Natural killer cell (primary cell): ENCODE measurements at places on chromosomes 7 and 10.

GRCh38 chr7:126083014-126083413, 1153.4 kb upstream of the POT1 start:
- DNase-seq, result no peak

DNA sequence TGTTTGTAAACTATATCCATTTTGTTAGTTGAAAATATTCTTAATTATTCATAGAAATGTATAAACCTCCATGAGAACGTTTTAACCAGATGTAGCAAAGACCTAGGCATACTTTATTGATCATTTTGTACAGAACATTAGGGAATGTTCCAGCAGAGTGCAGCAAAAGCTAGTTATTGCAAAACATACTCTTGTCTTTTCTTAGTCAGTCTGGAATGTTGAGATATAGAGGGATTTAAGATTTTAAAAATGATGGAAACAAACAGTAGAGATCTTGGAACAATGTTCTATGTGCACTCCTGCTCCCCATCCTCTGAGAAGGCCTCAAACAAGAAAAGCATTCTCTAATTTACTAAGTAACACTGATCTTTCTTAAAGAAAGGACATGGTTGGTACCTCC, 292.1 kb downstream of the BBS9 start:
- no peak for DNase-seq

DNA sequence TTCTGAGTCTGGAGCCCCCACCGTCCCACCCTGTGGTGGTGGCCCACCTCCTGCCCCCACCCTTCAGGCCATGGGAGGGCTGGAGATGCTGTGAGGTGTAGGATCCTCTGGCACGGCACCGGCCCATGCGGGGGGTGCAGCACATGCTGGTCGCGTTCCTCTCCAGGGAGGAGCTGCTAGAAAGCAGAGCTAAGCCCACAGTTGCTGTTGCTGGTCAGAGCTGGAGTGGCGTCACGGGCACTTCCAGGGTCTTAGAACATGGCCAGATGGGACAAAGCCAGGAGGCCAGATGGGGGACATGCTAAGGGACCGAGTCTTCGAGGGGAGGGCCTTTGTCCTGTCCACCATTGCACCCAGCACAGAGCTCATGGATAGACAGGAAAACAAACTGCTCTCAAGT, 21.6 kb downstream of the AGAP3 start:
- no peak for DNase-seq

DNA sequence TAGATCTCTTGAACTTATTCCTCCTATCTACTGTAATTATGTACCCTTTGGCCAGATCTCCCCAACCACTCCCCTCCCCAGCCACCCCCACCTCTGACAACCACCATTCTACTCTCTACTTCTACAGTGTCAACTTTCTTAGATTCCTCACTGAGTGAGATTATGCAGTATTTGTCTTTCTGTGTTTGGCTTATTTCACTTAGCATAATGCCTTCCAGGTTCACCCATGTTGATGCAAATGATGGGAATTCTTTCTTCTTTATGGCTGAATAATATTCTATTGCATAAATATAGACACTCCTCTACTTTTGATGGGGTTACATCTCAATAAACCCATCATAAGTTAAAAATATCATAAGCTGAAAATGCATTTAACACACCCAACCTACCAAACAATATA, 21.3 kb upstream of the HNRNPH3 start:
- DNase-seq, result no peak

DNA sequence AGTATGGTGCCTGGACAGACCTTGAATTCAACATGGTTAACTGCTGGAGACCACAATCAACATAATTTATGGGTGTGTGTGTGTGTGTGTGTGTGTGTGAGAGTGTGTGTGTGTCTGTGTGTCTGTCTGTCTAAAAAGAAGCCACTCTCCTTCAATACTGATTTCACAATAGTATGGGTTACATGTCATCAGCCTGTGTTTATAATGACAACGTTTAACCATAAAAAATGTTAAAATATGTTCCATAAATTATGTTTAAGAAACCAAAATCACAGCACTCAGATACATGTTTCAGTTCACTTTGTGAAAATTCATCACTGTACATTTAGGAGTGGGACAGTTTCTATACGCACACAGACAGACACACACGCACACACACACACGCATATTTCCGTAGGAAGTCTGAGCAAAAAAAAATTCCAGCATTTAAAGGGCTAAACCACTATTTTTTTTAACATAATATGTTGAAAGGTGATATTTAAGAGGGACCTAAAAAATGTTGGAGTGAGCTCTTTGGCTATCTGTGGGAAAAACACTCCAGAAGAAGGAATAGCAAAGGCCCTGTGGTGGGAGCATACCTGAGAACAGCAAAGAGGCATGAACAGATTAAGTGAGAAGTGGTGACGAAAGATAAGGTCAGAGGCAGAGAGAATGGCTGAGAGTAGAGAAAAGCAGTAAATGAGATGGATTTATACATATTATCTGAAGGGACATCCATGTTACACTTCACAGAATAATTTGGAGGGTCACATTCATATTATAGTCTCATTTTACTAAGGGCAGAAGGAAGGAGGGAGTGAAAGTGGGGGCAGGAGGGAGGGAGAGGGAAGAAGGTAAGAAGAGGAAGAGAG, 10.9 kb downstream of the PDZD8 start:
- no peak for DNase-seq
